Hippocampal formation (tissue), 2 donors: ENCODE measurements at places on chromosomes 2 and 18.

DNA sequence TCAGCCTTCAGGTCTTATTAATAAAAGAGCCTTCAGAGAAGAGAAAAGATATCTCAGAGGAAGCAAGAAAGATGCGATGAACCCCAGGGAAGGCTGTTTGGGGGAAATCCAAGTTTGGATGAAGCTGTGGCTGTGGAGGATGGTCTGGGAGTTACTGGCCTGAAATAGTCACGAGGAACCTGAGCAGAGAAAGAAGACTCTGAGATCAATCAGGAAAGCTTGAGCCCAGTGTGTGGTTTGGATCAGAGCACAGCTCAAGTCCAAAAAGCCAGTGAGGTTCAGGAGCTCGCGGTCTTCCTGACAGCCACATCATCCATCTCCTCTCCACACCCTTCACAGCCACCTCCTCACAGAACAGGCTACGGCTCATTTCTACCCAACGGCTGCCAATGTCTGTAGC, 87.4 kb upstream of the SERPINE2 start:
- DNase-seq = no peak

DNA sequence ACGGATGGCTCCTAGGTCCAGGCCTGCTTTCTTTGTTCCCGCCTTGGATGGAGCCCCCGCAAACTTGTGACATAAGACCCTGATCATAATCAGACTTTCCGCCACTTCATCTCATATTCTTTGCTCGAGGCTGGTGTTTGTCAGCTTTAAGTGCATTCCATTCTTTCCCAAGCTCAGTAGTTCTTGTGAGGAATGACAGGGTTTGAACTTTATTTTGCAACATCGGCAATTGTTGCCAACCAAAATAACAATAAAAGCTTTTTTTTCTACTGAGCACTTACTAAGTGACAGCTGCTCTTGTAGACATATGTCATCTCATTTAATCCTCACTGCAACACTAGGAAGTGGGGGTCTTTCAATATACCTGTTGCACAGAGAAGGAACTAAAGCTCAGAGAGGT, 178.8 kb upstream of the ST6GAL2 start:
- no peak for DNase-seq

DNA sequence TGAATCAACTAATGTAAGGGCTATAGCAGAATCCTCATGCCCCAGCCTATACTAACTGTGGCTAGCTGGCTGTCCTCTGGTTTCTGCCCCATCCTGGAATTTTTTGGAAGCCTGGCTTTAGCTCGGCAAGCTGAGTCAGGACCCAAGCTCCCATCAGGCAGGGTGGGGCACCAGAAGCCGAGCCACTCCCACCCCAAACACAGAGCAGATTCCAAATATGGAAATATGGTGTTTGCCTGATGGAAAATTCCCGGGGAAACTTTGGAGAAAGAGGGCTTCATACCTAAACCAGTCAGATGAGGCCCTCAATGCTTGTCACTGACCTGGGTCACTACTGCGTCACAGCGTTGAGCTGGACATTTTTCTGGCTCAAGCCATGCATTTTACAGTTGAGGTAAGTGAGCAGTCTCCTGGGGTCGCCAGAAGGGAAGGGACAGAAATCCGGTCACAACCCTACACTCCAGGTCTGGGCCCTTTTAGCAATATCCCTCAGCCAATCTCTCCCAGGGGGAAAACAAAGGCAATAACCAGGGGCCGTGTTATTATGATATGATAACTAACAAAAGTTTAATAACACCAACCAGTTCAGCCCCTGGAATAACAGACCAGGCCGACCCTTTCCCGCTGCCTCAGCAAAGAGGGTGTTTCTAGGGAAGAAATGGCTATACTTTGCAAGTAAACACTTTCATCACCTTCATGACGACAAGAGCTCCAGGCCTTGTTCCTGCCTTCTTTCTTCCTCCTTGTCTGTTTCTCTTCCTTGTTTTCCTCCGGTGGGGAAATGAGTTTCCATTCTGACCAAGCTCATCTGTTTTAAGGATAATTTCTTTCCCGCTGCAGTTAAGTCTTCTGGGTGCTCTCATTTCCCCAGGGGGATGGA, 37.7 kb downstream of the PSD4 start:
- no peak for DNase-seq

DNA sequence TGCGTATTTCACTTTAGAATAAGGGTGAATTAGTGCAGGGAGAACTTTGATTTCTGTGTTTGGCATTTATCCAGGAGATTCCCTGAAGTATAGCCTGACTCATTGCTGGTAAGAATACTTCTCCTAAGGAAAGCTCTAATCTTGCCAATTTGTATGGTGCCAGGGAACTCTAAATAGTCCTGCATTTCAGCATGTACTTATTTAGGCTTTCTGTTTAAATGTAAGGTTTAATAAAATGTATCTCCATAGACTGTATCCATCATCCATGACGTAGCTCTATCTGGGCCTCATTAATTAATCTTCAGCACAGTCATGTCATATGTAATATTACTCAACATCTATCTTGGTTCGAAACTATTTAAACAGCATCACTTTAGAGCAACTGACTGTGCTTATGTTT, 127.7 kb downstream of the DOK6 start:
- DNase-seq = no peak

DNA sequence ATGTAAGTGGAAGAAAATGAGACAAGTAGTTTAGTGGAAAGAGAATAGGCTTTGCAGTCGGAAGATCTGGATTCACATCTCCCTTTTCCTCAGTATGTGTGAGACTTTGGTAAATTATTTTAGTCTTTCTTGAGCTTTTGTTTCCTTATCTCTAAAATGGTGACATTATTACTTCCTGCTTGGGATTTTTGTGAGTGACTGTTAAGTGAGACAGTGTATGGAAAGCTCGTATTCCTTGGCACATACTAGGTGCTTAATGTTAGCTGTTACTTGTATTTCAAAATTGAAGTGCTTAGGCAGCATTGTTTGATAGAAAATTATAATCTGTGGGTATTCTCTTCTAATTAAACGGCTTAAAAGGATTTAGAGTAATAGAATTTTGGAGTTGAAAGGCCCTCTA, 2.0 kb downstream of the ZNF638 start:
- no peak for DNase-seq

DNA sequence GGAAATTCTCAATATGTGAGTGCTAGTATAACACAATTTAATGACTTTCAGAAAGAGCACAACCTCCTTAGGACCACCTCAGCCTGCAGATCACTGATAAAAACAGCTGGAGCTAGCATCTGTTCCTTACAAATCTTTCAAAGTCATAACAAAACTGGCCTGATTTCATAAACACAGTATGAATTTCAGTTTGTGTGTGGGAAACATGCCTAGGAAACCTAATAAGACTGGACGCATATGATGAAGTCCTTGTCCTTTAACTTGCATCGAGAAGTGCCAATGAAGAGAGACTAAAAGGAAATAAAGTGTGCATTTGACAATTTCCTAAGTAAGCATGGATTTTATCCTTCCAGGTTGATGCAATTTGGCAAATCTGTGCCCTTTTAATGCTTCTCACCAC, 74.1 kb upstream of the KLHL14 start:
- DNase-seq = no peak

GRCh38 chr18:54209471-54210180, 14.8 kb downstream of the MBD2 start:
- no peak for DNase-seq

DNA sequence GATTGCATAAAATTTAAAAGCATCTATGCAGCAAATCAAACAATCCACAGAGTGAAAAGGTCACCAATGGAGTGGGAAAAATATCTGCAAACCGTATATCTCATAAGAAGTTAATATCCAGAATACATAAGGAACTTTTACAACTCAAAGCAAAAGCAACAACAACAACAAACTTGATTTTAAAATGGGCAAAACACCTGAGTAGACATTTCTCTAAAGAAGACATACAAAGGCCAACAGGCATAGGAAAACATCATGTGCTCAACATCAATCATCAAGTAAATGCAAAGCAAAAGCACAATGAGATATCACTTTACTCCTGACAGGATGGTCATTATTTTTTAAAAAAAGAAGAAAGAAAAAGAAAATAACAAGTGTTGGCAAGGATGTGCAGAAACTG, 38.1 kb downstream of the TMEM247 start:
- no peak for DNase-seq

GRCh38 chr2:20146401-20146800, 78.5 kb downstream of the SDC1 start:
- no peak for DNase-seq

DNA sequence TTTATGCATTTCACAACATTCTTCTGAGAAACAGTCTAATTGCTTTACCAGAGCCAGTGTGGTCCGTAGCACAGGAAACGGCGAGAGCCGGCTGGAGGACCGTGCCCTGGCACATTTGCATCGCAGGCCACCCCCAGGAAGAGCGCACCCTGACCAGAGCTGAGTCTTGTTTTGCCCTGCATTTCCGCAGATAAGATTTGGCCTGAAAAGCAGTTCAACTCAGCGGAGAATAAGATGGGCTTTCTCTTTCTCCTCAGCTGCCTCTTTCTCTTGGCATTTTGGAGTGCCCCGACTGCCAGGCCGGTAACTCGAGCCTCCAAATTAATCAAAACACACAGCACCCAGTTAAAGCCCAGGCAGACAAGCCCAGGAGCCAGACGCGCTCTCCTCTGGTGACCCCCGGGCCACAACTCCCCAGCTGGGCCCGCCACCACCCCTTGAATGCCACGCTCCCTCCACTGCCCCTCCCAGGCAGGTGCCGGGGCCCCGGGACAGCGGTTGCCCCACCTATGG, 464 bp downstream of the COL4A4 start:
- no peak for DNase-seq

DNA sequence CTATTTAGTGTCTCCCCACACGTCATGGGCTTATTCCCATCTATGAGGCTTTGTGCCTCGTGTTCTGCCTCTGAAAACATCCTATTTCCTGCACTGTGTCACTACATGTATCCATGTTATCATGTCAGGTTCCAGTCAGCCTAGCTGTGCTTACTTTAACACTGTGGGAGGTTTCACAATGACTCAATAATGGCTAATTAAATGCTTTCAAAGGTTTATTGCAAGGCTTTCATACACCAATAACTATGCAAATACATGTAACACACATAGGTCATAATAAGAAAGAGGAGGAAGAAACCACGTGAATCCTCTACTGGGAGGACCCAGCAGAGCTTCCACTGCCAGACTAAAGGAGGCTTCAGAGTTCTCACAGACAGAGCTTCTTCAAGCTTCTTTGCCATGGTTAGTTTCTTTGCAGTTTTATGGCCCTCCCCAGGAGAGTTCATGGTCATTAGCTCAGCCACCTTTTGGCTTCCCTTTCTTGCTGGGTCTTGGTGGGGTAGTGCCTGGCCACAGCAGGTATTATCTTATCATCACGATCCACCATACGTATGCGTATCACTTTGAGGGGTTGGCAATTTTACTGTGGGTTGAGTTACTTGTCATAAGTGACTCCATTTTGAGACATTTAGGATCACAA, 5.1 kb upstream of the COLEC12 start:
- DNase-seq = no peak

DNA sequence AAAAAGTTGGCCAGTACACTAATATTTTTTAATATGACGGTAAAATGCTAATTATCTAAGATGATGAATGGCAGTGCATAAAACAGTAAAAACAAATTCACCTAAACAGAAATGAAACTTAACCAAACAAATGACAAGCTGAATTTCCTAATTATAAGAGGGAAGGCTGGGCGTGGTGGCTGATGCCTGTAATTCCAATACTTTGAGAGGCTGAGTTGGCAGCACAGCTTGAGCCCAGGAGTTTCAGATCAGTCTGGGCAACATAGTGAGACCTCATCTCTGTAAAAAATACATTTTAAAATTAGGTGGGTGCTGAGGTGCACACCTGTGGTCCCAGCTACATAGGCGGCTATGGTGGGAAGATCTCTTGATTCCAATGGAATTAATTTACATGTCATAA, 120.1 kb downstream of the USP34 start:
- no peak for DNase-seq

DNA sequence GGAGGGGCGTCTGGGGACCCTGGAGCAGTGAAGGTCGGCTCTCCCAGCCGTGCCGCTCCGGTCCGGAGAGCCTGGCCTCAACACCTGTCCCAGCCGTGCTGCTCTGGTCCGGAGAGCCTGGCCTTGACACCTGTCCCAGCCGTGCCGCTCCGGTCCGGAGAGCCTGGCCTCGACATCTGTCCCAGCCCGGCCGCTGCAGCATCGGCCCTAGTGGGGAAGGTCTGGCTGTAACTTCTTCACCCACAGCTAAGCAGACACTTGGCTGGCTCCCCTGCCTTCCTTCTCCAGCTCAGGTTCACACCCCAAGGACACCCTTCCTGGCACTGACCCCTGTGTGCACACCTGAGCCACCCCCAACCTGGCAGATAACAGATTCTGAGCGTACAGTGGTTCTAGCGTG, 4.6 kb downstream of the KCNG2 start:
- DNase-seq = no peak

DNA sequence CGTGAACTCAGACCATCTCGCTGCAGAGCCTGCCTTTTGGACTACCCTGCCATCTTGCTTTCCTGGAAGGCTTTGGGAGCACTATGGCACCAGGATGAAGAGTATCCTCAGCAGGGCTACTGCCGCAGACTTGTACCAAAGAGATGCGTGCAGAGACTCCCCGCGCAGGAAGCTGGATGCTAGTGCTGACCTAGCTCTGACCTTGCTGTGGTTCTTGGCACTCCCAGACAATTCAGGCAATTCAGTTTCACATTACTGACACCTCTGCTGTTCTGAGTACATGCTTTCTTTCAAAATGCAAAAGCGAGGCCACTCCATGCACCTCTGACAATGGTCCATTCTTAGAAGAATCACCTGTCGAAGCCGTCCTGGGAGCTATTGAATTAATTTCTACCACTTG, 251.5 kb upstream of the MEX3C start:
- no peak for DNase-seq

DNA sequence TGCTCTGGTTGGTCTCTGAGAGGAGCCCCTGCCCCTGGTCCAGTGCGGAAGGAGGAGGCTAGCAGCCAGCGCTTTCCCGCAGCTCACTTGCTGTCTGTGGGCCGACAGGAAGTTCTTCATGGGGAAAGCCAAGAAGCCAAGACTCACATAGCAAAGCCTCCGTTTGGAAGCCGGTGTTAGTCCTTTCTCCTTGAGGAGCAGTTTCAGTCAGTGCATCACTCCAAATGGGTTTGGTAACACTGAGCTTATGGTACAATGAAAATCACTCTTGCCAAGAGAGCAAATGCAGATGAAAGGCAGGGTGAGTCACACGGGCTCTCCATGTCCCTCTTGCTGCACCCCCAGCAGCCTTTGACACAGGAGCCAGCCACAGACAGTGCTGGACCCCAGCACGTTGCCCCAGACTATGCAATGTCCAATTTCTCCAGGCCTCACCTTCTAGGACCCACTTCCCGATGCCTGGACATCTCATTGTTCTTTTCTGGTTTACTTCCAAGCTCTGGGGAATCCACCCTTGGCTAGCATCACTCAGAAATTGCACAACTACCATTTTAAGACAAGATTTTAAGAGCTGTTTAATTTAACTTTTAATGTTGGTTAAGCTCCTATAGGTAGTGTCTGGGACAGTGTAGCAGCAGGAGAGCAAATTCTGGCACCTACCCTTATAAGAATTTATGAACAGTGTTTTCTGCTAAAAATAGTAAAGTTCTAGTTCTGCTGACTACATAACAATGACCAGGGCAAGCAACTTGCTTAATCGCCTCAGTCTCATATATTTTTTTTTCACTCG, 174.9 kb downstream of the ASB1 start:
- no peak for DNase-seq
